Endothelial cell (in vitro differentiated cells): ENCODE measurements at places on chromosomes 2 and 18.

DNA sequence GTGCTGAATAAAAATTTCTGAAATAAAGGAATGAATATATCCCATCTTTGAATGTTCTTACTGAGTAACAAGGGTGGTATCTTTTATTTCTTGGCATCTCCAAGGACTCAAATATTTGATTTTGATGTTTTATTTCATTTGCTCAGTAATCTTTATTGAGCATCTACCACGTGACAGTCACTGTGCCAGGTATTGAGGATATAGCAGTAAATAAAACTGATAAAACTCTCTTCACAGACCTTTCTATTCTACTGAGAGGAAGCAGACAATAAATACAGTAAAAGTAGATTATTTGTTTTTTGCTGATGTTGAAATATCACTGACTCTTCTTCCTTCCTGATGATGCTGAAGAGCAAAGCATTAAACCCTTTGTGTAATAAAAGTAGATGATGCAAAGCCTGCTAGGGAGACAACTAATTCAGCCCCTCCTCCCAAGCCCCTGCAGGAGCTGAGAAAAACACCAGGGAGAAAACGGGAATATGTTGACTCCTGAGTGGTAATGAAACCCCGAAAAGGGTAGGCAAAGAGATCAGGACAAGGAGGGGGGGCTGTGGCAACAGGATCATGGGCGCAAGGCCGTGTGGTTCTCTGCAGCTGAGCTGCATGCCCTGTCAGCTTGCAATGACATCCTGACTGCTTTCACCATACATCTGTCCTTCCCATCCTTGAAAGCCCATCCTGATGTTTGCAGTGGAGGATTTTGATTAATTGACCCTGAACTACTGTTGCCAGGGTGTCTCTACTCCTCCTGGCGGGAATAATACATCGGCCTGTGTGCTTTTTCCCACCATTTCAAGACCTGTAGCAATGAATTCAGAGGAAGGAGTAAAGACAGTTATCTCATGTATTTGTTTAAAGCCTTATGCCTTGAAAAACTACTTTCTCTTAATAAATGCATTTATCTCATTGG, 117.4 kb downstream of the EML6 start:
- no peak for DNase-seq

- no peak for DNase-seq
Measured at GRCh38 chr18:25287106-25287505, 64.9 kb downstream of the ZNF521 start.

DNA sequence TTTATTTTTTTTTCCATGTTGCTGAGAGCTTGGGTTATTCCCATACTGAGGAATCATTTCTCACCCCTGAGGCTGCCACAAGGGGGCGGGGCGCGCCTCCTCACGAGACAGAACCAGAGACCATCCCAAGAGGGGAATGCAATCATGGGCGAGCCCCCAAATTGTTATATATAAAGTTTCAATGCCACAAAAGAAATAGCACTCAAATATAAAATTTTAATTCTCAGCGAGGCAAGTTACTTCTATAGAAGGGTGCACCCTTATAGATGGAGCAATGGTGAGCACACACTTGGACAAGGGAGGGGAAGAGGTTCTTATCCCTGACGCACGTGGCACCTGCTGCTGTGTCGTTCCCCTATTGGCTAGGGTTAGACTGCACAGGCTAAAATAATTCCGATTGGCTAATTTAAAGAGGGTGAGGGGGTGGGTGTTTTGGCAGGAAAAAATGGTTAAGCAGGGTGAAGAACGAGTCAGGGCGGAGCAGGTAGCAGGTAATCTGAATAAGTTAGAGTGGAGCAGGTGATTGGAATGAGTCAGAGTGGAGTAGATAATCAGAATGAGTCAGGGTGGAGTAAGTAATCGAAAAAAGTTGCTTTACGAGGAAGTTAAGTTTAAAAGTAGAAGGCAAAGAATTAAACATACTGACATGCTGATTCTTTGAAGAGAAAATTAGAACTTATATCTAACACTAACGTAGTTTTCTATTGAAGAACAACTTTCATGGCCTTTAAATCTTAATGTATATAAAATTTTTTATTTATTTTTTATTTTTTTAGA, 177.5 kb downstream of the MTCL1 start:
- DNase-seq = no peak

GRCh38 chr2:181304011-181304844, 153.0 kb upstream of the ITGA4 start:
- no peak for DNase-seq

DNA sequence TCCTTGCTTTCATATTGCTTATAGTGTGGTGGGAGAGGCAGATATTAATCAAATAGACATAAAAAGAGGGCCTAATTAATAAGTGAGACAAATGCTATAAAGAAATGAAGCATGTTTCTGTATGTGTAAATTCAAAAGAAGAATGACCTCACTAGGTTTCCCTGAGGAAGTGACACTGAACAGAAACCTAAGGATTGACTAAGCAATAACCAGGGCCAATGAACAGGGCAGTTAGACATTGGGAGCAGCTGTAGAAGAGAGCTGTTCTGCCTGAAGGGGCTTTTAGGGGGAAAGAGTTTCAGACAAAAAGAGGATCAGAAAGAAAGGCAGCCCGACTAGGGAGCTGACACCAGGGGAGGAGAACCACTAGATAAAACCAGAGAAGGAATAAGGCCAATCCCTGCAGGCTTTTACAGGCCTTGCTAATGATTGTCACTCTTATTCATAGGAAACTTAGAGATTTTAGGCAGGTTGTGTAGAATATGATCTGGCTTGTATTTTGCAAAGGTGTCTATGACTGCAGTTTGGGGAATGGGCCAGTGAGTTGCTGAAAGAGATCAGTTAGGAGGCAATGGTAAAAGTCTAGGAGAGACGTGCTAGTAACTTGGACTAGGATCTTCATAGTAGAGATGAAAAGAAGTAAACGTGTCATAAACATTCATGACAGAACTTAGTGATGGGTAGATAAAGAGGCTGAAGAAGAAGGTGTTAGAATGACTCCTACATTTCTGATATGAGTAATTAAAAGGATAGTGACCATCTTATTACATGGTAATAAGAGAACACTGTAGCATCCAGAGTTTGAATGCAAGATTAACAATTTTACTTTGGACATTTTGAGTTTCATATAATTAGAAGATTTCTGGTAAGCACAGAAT, 26.8 kb upstream of the NABP1 start:
- DNase-seq = no peak

GRCh38 chr2:104929663-104930062, 75.7 kb downstream of the POU3F3 start:
- no peak for DNase-seq

GRCh38 chr2:111662039-111662770, 221.8 kb downstream of the ANAPC1 start:
- DNase-seq = no peak

DNA sequence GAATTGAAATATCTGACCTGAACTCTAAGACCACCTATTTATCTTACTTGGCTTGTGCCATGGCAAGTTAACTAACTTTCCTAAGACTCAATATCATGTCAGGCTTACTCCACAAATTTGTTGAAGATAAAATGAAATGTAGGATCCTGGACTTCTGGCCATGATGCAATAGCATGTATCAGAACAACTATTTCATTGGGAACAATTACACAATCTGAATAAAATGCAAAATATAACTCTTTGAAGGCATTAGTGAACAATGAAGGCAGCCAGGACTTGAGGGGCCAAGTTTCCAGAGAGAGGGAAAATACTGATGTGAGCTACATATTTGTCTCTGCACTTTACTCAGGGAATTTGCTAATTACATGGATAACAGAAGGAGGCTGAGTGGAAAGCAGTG, 476.5 kb upstream of the ACVR2A start:
- DNase-seq = no peak

GRCh38 chr2:105387225-105387624, 11.6 kb downstream of the FHL2 start:
- DNase-seq = no peak

GRCh38 chr18:4264347-4264791, 190.7 kb downstream of the DLGAP1 start:
- no peak for DNase-seq

DNA sequence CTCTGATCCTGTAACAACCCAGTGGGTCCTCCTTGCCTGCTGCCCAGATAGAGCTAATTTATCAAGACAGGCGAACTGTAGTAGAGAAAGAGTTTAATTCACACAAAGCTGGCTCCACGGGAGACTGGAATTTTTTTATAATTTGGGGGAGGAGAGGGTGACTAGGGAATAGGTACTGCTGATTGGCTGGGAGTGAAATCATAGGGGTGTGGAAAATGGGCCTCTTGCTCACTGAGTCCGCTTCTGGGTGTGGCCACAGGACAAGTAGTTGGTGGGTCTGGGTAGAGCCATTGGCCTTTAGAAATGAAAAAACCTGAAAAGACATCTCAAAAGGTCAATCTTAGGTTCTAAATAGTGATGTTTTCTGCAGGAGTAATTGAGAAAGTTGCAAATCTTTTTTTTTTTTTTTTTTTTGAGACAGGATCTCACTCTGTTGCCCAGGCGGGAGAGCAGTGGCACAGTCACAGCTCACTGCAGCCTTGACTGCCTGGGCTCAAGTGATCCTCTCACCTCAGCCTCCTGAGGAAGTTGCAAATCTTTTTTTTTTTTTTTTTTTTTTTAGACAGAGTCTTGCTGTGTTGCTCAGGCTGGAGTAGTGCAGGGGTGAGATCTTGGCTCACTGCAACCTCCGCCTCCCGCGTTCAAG, 14.4 kb upstream of the UGGT1 start:
- DNase-seq = no peak

- DNase-seq = no peak
Measured at GRCh38 chr2:55519938-55520885, 694 bp downstream of the CFAP36 start.

GRCh38 chr2:7476371-7476770, 559.2 kb downstream of the RNF144A start:
- DNase-seq = no peak

DNA sequence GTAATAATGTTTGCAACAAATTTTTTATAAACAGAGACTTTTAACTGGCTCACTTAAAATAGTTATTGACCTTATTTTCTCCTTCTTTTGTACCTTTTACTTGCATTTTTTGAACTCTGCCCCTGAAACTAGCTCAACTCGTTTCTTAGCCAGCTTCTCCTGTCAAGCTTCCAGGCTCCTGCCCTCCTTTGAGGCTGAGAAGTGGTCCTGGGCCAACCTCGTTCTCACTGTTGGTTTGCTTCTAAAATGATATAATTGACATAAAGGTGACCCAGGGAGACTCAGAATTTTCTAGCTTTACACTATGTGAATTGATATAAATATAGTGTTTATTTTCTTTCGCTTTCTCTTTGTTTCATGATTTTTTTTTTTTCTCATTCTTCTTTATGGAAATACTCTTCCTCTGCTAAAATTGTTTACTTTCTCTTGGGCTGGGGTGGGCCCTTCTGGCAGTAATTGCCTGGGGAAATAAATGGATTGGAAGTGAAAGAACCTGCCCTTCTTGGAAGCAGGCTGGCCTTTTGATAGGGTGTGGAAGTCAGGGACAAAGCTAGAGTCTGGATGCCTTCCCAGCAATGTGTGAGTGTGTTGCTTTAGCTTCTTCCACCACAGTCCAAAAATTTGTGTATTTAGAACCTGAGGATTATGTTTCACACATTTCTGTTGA, 30.7 kb downstream of the GPD2 start:
- no peak for DNase-seq

DNA sequence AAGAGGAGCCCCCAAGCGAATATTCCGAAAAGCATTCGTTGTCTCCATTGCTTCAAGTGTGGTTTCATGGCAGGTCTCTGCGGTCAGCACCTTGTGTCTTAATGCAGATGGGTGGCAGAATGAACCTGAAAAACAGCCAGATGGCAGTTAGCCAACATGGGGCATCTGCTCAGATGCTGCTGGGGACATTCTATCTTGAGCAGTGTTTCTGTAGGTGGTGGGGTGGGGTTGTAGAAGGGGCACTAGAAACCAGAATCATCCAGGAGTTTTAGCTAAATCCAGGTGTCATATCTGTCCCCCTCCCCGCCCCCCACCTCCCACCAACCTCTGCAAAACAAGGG, 42.1 kb downstream of the ST6GAL2 start:
- DNase-seq = no peak

GRCh38 chr2:236264256-236264655, at the start of gene ASB18:
Gene ASB18, minus strand, starts transcription at chr2:236264406. Its CDS starts 61 bp downstream, at chr2:236264345.
- no peak for DNase-seq

DNA sequence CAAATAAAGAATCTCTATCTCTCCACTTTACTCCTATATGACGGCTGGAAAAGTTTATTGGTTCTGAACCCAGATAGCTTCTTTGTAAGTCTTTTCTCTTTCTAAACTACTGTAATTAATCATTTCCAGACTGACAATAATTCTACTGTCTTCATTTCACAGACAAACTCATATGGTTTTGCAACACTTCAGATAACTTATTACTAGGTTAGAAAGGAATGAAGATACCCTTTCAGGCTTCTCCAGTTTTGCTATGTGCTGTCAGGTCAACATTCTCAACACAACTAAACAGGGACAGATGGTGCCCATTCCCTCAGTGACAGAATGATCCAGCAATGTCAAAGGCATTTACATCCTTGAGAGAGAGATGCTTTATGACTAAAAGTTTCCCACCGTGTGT, 198.5 kb upstream of the ITGA4 start:
- DNase-seq = no peak

DNA sequence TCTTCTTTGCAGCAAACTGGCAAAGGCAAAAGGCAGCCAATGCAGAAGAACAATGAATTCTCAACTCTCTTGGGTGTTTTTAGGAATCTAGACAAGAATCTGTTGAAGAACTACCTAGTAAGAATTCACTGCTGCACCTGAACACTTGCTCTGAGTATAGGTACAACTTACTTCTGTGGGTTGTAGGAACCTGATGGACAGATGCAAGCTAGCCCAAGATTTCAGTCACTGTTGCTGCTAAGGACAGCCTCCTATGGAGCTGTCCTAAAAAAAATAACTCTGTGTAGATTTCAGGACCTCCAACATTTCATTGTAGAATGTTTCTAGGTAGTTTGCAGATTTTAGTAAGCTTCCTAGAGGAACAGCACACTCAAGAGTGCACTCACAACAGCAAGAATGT, 363.5 kb downstream of the CBLN2 start:
- DNase-seq = no peak

GRCh38 chr2:207796585-207797350, 27.1 kb upstream of the FZD5 start:
- no peak for DNase-seq

GRCh38 chr2:230416061-230416721, at the start of gene SP100:
Gene SP100, plus strand, starts transcription at chr2:230416201. Its CDS starts 96 bp downstream, at chr2:230416297.
- no peak for DNase-seq

DNA sequence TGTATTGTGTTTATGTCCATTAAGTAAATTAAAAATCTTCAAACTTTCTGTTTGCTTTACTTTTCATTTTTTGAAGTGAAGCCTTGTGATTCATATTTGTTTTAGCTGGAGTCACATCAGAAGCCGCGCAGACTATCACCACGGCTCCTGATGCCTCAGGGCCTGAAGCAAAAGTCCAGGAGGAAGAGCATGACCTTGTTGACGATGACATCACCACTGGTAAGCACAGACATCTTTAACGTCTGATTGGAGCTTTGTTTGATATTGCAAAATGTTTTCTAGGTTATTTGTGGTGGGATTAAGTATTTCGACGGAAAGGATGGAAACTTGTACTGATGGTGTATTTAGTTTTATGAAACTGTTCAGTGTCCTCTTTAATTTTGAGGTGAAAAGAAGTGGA, 164.8 kb downstream of the WDR7 start:
- no peak for DNase-seq

GRCh38 chr2:58140508-58141072, 94.0 kb downstream of the VRK2 start:
- DNase-seq = no peak

GRCh38 chr18:49994410-49994809, 181.1 kb upstream of the ACAA2 start:
- no peak for DNase-seq
